ENCODE measurements at places on chromosomes 12 and 14.

- DNase-seq: no peak
These were observed 195.2 kb downstream of the ATXN7L3B start for GRCh38 chr12:74732826-74733225.

DNA sequence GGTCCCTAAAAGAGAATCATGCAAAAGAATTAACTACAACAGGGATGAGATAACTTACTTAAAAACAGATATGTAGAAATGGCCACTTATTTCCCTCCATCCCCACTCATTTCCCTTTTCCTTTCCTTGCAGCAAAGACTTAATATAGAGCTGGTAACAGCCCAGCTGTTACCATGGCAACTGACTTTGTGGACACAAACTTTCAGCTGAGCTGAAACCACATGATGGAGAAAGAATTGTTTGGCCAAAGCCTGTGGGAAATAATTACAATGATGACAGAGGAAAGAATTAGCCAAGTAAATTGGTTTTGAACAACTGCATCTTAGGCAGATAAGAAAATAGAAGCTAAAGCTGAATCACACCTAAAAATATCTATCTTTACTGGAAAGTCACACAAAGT, 364.9 kb downstream of the GALC start:
- DNase-seq: no peak

DNA sequence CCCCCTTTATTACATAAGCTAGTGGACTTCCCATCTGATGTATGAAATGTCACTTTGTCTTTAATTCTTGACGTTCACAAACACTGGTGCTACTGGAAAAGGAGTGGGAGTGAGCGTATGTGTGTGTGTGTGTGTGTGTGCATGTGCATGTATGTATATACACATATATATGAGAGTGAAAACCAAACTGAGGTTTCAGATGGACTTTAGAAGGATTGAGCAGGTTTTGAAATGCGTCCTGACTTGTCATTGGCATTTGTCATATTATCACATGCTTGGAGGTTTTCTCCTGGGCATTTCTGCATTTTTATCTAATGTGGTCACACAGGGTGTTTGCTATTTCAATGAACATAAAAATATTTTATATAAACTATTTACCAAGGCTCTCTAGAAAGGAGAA, 1085.9 kb downstream of the BCL11B start:
- no peak for DNase-seq

- no peak for DNase-seq
These were observed 79.0 kb downstream of the DCAF5 start for GRCh38 chr14:69073915-69074314.

GRCh38 chr12:106107566-106107965, 31.2 kb downstream of the NUAK1 start:
- no peak for DNase-seq

DNA sequence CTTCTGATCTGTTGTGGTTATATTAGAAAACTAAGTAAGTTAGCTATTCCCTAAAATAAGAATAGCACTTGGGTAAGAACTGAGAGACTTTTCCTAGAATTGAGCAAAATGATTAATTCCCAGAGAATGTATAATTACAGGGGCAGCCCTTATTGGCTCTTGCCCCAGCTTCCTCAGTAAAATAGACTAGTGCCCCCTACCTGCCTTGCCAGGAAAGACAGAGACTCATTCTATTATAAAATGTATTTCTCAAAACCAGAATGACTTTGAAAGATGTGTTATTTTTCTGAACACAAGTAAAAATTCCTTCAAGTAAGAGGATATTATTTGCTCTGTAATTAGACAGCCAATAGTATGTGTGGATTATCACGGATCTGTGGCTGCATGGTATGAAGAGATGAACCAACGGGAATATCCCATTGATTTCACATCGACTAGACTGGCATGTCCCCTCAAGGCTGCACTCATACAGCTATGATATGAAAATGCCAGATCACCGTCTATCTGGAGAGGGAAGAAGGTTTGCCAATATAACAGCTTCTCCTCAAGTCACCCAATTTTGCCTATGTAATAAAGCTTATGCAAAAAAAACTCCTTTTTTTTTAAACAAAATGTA, 7.4 kb upstream of the GLRX5 start:
- peak; percentile 27 for DNase-seq

- no peak for DNase-seq
These were observed 53.7 kb upstream of the INSM2 start for GRCh38 chr14:35480119-35480769.

GRCh38 chr12:82567688-82568087, 119.0 kb upstream of the TMTC2 start:
- DNase-seq: no peak

- DNase-seq: no peak
These were observed 26.6 kb downstream of the PIGH start for GRCh38 chr14:67573228-67574010.

DNA sequence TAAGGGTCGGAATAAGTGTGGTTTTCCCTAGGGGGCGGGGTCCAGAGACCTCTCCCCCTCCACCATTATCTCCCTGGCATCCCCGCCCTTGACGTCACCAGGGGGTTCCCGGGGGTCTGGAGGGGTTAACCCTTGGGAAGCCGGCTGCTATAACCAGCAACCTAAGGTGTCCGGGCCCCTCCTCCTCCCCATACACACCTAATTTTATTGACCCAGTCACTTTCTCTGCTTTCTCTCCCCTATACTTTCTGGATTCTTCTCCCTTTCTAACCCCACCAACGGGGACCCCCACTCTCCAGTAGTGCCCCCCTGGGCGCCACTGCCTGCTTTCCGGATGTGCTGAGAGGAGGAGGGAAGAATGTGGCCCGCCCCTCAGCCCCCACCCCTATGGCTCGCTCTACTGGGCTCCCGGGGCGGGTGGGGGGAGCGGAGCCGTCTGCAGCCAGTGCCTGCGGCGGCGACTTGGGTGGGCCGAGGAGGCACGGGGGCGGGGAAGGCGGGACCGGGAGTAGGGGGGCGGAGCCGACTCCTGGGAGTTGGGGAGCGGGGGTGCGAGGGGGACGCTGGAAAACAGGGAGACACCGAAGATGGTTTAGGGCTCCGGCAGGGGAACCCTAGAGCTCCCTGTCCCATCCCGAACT, 1.8 kb downstream of the GLI1 start:
- no peak for DNase-seq

- DNase-seq: peak; percentile 74
These were observed 117.1 kb downstream of the SLC25A47 start for GRCh38 chr14:100440207-100440631.
